Nephron progenitor cell (in vitro differentiated cells): ENCODE measurements at places on chromosomes 6 and 20.

DNA sequence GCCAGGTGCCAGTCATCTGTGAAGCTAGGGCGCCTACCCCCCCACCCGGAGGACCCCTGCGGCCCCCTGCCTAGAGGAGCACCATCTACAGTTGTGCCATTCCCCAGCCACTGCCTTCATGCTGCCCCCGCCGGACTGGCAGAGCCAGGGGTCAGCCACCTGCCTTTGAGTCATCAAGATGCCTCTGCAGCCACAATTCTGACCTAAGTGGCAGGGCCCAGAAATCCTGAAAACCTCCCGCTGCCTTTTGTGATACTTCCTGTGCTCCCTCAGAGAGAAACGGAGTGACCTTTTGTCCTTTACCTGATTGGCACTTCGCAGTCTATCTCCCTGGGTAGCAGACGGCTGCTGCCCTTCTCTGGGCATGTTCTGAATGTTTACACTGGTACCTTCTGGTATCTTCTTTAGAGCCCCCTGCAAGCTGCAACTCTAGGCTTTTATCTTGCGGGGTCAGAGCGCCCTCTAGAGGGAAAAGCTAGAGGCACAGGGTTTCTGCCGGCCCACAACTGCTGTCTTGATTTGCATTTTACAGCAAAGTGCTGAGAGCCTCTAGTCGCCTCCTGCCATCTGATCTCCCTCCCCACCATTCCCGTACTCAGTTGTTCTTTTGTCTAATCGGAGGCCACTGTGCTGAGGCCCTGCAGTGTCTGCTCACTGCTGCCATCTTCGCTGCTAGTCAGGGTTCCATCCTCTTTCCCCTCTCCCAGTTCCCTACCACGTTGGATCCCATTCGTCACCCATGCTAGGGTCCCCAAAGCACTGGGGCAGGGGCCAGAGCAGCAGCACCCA, 26.9 kb downstream of the SPATA2 start:
- H3K36me3 ChIP-seq, result peaks cover 6% of the 10 kb centered on the region
- H3K27ac ChIP-seq, result peak overlapping the region; percentile 96
- H3K4me3 ChIP-seq, result no peak overlapping the region
- H3K27me3 ChIP-seq, result no peaks in the 10 kb centered on the region
- peak; percentile 80 for DNase-seq
- peaks cover 72% of the 10 kb centered on the region for H3K4me1 ChIP-seq

DNA sequence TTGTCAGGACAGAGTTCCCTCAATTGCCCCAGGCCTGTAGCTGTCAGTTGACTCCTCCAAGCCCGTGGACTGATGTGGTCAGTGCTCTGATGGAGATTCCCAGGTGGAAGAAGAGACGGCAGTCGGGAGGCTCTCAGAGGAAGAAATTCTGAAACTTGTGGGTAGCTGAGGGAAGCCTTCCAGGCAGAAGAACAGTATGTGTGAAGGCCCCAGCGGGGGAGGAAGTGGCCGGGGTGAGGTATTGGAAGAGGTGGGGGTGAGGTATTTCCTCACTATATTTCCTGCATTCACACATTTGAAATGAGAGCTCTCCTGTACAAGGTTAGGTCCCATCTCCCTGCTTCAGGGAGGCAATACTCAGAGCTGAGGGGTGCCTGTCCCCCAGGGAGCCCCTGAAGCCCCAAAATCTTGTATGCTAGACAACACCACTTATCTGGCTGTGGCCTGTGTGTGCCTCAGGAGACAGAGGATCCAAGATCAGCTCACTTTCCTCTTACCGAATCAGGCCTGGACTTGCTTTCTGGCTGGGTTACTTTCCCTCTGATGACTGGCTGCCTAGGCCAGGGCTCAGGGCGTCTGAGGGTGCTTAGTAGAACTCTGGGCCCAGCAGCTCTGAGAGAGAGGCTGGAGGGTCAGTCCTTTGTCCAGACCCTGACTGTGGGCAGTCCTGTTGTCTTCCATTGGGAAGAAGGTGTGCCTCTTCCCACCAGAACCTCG, 49.3 kb upstream of the MYL9 start:
- peak overlapping the region; percentile 70 for H3K27ac ChIP-seq
- no peak overlapping the region for H3K4me3 ChIP-seq
- H3K36me3 ChIP-seq, result peaks cover 20% of the 10 kb centered on the region
- H3K4me1 ChIP-seq, result peaks cover 30% of the 10 kb centered on the region

GRCh38 chr6:80098392-80098791, 8.1 kb upstream of the BCKDHB start:
- H3K4me3 ChIP-seq, result no peak overlapping the region
- no peak overlapping the region for H3K27ac ChIP-seq
- no peak for DNase-seq
- H3K27me3 ChIP-seq, result peaks cover 4% of the 10 kb centered on the region
- no peaks in the 10 kb centered on the region for H3K36me3 ChIP-seq

- peaks cover 28% of the 10 kb centered on the region for H3K4me1 ChIP-seq
- no peaks in the 10 kb centered on the region for H3K36me3 ChIP-seq
- DNase-seq, result no peak
These were observed 49.0 kb downstream of the CPXM1 start for GRCh38 chr20:2751347-2751877.

DNA sequence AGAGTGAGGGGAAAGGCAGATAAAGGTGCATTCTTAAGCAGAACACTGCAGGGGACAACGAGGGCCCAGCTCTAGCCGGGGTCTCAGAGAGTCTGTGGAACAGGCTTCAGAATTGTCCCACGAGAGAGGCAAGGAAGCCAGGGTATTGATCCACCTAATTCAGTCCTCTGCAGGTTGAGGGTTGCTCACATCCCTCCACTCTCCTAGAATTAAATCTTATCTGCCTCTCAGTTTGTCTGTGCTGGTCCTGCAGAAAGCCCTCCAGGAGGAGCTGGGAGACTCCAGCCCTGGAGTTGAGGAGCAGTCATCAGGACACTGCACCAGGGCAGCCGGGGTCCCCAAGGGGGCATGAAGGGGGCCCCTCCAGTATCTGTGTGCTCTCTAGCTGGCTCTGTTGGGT, 39.1 kb downstream of the SLC24A3 start:
- H3K36me3 ChIP-seq, result no peaks in the 10 kb centered on the region
- no peak for DNase-seq
- H3K4me3 ChIP-seq, result no peak overlapping the region
- H3K27me3 ChIP-seq, result no peaks in the 10 kb centered on the region
- no peak overlapping the region for H3K27ac ChIP-seq

GRCh38 chr6:163338671-163339405, 75.7 kb upstream of the QKI start:
- H3K4me1 ChIP-seq, result peaks cover 75% of the 10 kb centered on the region
- peak overlapping the region; percentile 29 for H3K27ac ChIP-seq
- peak overlapping the region; percentile 34 for H3K4me3 ChIP-seq
- DNase-seq, result no peak

DNA sequence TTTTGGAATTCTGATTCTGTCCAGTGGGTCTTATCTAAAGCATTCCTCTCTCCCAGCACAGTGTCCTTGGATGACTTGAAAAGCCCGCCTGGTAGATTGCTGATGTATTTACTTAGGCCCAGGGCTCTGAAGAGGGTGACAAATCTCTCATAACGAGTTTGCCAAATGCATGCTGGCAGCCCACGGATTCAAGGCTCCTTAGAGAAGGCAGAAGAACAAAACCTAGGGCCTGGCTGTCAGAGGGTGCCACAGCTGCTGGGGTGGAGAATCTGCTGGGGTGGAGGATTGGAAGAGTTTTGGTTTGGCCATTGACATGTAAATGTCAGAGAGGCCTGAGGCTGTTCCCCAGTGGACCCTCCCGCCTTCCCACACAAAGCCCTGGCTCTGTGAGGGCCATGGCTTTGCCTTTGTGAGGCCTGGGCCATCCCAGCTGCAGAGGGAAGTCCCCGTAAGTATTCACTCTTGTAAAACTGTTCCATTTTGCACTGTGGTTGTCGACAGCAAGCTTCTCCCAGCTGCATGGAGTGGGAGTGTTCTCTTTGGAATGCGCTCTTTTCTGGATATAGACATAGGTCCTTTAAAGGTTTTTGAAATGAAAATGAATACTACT, 50.3 kb downstream of the ANKRD6 start:
- H3K27me3 ChIP-seq, result peaks cover 3% of the 10 kb centered on the region
- peaks cover 18% of the 10 kb centered on the region for H3K4me1 ChIP-seq
- H3K4me3 ChIP-seq, result no peak overlapping the region
- H3K36me3 ChIP-seq, result no peaks in the 10 kb centered on the region

GRCh38 chr20:62927128-62927705, 912 bp upstream of the DIDO1 start:
- peaks cover 63% of the 10 kb centered on the region for H3K4me1 ChIP-seq
- H3K27me3 ChIP-seq, result no peaks in the 10 kb centered on the region
- DNase-seq, result peak; percentile 29
- H3K27ac ChIP-seq, result no peak overlapping the region

GRCh38 chr6:35173044-35173426, 31.9 kb upstream of the TCP11 start:
- peaks cover 66% of the 10 kb centered on the region for H3K4me1 ChIP-seq
- H3K27me3 ChIP-seq, result peaks cover 17% of the 10 kb centered on the region
- no peaks in the 10 kb centered on the region for H3K36me3 ChIP-seq

GRCh38 chr6:81575442-81575841, 177.0 kb downstream of the TENT5A start:
- H3K27me3 ChIP-seq, result peaks cover 5% of the 10 kb centered on the region
- no peaks in the 10 kb centered on the region for H3K36me3 ChIP-seq
- H3K4me3 ChIP-seq, result no peak overlapping the region
- DNase-seq, result no peak
- no peaks in the 10 kb centered on the region for H3K4me1 ChIP-seq
- H3K27ac ChIP-seq, result no peak overlapping the region

DNA sequence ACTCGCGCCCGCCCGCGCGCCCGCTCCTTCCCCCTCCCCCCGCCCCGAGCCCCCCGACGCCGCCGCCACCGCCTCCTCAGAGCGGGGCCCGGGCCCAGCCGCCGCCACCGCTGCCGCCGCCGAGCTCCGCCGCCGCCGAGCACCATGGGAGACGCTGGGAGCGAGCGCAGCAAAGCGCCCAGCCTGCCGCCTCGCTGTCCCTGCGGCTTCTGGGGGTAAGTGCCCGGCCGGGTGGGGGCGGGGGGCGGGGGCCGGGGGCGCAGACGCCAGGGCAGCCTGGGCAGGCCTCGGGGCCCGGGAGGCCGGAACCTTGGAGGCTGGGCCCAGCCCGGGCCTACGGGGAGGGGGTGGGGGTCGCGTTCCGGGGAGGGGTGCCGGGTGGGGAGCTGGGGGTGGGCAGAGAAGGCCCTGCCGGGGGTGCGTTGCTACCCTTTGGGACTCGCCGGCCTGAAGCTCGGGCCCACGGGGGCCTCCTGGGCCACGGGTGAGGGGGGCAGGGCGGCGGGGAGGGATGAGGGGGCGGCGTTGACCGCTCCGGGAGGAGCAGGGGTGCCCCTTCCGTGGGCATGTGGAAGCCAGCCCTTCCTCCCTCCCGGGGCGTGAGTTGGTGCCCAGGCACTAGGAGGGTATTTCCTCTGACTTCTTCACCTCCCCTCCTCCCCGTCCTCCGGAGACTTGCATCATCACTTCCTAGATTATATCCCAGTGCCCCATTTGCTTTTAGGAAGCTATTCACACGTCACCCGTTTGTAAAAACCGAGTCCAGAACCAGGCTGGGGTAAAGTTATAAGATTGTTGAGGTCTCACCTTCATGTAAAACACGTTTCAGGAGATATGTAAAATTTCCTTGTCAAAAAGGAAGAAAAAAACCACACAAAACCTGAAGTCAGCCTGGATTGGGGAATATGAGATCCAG, 533 bp downstream of the ZFAND3 start:
- peak overlapping the region; percentile 98 for H3K4me3 ChIP-seq
- no peaks in the 10 kb centered on the region for H3K36me3 ChIP-seq
- peaks cover 54% of the 10 kb centered on the region for H3K4me1 ChIP-seq
- H3K27ac ChIP-seq, result peak overlapping the region; percentile 81
- H3K27me3 ChIP-seq, result peaks cover 18% of the 10 kb centered on the region
- no peak for DNase-seq

- H3K4me3 ChIP-seq, result peak overlapping the region; percentile 32
- peaks cover 9% of the 10 kb centered on the region for H3K27me3 ChIP-seq
- peaks cover 41% of the 10 kb centered on the region for H3K4me1 ChIP-seq
- no peaks in the 10 kb centered on the region for H3K36me3 ChIP-seq
- no peak for DNase-seq
These were observed 122.6 kb upstream of the IFNGR1 start for GRCh38 chr6:137341681-137342195.

- no peak overlapping the region for H3K27ac ChIP-seq
- no peak for DNase-seq
- peaks cover 9% of the 10 kb centered on the region for H3K27me3 ChIP-seq
- H3K36me3 ChIP-seq, result no peaks in the 10 kb centered on the region
- H3K4me1 ChIP-seq, result no peaks in the 10 kb centered on the region
These were observed 624.3 kb downstream of the PTPRT start for GRCh38 chr20:42565235-42565995.

DNA sequence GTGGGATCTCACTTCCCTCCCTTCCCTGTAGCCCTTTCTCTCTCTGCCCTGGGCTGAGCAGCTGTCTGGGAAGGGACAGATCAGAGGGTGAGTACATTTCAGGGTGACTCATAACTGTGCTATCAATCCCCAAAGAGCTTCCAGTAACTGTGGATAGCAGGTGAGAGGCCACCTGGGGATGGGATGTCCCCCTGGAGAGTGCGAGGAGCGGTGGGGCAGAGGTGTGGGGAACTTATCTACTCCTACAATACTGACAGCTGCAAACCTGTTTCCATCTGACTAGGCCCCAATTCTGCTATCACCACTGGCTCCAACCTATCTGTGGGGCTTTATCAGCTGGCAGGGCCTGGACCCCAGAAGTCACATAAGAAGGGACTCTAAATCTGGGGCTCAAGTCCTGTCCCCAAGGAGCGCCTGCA, 32.6 kb downstream of the KCNK5 start:
- H3K36me3 ChIP-seq, result peaks cover 61% of the 10 kb centered on the region
- DNase-seq, result no peak
- H3K4me3 ChIP-seq, result peak overlapping the region; percentile 13

GRCh38 chr6:122352981-122353664, 46.3 kb upstream of the HSF2 start:
- no peak overlapping the region for H3K27ac ChIP-seq
- DNase-seq, result no peak
- H3K4me1 ChIP-seq, result no peaks in the 10 kb centered on the region
- peaks cover 3% of the 10 kb centered on the region for H3K27me3 ChIP-seq

DNA sequence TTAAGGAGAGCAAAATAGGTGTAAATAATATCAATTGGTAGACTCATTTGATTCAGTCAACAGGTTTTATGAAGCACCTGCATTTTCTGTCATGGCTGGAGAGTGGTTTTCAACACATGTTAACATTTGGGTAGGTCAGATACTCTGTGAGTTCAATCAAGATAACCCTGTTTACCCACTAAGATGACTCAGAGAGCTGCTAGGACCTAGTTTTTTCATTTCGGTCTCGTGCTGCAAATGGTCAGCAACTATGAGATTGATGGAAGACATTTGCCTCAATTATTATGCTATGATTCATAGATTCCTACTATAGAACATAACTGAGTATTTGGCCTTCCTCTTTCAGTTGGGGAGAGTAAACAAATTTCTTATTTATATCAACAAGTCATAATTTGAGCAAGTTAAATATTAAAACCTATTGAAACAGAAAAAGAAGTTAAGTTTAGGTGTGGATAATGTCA, 391.4 kb upstream of the CITED2 start:
- no peaks in the 10 kb centered on the region for H3K36me3 ChIP-seq
- DNase-seq, result no peak
- peaks cover 59% of the 10 kb centered on the region for H3K4me1 ChIP-seq

- peak overlapping the region; percentile 95 for H3K4me3 ChIP-seq
- DNase-seq, result no peak
- H3K36me3 ChIP-seq, result no peaks in the 10 kb centered on the region
- H3K4me1 ChIP-seq, result peaks cover 42% of the 10 kb centered on the region
- H3K27ac ChIP-seq, result no peak overlapping the region
These were observed 1.1 kb upstream of the TBC1D32 start for GRCh38 chr6:121335087-121336008.
